Amygdala (tissue), 56 donors: ENCODE measurements at places on chromosomes 11 and 22.

DNA sequence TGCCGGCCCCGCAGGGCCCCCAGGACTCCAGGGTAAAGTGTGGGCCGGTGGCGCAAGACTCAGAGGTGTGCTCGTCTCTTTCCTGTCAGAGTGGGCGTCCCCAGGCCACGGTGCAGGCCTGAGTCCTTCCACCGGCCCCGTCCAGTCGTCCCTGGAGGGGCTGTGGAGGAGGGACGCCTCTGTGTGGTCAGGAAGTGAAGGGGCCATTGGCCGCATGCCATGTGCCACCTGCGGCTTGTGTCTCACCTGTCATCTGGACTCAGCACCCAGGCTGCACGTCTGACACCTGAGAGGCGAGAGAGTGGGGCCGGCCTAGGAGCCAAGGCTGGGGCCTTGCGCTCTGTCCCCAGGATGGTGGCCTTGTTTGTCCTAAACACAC lies 25.2 kb downstream of the MUC6 start:
- no peak for DNase-seq

GRCh38 chr11:44046182-44046581 lies 1.6 kb upstream of the ACCSL start:
- DNase-seq: no peak

- DNase-seq: no peak
Measured at GRCh38 chr22:37887584-37888378, 18.3 kb upstream of the MICALL1 start.

- no peak for DNase-seq
Measured at GRCh38 chr22:26681395-26681821, 24.0 kb downstream of the MIAT start.

DNA sequence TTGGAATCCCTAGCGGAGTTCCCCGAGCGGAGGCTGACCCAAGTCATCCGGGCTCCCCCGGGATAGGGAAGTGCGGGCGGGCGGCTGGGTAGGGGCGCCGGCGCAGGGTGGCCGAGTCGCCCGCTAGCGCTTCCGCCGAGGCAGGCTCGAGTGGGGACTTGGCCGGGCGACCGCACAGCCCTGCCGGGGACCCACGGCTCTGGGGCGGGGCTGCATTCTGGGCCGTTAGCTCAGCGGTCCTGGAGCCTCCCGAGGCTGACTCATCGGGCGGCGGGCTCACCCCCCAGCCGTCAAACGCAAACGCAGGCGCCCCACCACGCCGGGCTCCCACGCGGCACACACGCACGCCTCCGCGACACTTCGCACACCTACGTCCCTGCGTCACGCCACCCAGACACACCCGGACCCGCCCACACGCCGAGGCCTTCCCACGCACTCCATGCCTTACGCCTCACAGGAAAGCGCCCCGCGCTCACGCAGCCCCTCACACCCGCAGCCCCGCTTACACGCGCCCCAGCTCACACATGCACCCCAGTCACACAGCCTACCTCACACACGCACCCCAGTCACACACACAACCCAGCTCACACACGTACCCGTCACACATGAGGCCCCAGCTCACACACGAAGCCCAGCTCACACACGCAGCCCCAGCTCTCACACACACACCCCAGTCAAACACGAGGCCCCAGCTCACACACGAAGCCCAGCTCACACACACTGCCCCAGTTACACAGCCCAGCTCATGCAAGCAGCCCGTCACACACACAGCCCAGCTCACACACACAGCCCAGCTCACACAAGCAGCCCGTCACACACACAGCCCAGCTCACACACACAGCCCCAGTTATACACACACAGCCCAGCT lies 1.2 kb downstream of the PHLDB1 start:
- DNase-seq: no peak
